Activated CD4-positive, alpha-beta T cell treated with anti-CD3 and anti-CD28 coated beads, Interleukin-2, amount 50 U/mL, for 24 hours (primary cell): ENCODE measurements at places on chromosomes 11 and 22.

GRCh38 chr11:32312206-32312817, 123.0 kb downstream of the WT1 start:
- DNase-seq = no peak

DNA sequence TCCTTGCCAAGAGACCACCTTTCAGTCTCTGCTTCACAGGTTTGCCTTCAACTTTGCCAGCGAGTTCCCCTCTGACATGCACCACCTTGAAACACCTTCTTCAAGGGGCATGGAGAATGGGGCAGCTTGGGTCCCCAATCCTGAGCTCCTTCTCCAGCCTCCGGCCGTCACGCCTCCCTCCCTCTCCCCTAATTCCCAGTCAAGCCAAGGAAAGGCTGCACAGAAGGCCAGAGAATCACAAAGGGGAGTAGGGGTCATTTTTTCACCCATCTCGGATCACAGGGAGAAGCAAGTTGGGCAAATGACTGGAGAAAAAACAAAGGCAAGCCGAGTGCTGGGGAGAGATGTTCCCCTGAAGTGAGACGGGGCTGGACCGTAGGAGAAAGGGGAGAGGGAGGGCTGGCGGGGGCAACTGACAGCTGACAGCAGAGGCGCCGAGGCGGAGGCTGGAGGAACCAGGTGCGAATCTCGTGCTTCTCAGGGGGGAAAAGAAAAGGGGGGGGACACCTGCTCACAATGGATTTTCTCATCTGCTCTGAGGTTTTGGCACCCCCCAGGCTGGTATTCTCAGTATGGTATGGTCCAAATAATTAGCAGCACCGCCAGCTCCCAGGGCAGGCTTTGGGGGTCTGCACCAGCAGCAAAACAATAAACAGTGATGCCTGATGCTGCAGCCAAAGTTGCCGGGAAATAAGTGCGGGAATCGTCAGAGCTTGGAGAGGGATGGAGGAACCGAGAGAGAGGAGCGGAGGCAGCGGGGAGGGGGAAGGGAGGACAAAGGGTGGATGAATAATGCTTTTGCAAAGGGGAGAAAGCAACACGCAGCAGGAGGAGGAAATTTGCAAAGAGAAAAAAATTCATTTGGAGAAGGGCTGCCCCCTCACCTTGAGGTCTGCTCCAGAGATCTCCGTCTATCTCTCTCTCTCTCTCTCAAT, 644 bp downstream of the YPEL4 start:
- no peak for DNase-seq

DNA sequence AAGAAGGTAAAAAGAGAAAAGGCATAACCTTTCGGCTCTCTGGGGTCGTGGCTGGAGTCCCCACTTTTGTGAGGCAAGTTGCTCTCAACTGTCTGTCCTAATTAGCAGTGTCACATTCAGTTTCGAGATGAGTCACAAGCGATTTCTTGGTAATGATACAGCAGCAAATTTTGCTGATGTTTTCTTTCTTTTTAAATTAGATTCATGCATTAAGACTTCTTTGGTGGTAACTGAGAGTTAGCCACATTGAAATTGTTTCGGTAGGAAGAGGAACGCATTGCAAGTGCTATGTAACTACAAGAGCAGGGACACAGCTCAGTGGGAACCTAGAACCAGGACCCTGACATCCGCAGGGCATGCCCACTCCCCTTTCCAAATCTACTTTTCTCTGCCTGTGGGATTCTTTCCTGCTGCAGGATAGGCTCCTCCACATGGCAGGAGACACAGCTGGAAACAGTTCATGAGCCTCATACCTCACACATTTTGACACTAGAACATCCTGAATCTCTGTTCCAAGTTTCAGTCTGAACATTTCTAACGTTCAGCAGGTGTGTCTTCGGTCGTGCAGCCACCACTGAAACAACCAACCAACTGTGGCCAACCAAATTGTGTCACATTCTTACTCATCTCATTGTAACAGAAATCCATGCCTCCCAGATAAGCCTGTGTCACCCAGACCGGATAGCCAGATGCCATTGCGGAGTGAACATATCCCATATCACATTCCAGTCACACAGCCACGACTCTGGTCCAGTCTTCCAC, 987.6 kb downstream of the NTM start:
- DNase-seq = no peak

DNA sequence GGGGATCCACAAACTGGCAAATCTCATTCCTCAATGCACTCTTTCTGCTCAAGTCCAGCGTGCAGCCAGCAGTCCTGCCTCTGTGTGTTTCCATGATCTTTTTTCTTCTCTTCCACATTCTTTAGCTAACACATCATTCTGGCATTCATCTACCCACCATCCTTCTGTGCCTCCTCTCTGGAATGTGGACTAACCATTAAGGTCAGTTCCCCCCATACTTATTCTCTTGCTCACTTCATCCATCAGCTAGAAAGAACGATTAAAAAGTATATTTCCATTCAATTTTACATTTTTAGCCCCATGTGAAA, 7.8 kb downstream of the KIRREL3 start:
- DNase-seq = no peak

DNA sequence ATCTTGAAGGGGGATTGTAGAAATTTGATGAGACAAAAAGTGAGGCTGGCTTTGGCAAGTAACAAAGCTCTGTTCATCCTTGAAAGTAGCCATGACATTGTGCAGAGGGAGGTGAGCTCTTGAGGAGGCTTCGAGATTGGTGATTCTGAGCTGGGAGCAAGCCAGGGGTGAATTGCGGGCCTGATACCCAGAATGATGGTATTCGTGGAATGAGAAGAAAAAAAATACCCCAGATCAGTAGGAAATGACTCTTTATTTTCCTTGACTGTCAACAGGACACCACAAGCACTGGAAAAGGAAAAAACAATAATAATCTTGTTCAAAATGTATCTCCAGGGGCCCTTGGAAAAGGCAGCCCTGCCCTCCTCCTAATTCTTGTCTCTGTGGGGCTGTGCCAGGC, 62.7 kb downstream of the TSPAN18 start:
- DNase-seq = no peak

GRCh38 chr22:21615731-21616130, 14.1 kb downstream of the YDJC start:
- no peak for DNase-seq

DNA sequence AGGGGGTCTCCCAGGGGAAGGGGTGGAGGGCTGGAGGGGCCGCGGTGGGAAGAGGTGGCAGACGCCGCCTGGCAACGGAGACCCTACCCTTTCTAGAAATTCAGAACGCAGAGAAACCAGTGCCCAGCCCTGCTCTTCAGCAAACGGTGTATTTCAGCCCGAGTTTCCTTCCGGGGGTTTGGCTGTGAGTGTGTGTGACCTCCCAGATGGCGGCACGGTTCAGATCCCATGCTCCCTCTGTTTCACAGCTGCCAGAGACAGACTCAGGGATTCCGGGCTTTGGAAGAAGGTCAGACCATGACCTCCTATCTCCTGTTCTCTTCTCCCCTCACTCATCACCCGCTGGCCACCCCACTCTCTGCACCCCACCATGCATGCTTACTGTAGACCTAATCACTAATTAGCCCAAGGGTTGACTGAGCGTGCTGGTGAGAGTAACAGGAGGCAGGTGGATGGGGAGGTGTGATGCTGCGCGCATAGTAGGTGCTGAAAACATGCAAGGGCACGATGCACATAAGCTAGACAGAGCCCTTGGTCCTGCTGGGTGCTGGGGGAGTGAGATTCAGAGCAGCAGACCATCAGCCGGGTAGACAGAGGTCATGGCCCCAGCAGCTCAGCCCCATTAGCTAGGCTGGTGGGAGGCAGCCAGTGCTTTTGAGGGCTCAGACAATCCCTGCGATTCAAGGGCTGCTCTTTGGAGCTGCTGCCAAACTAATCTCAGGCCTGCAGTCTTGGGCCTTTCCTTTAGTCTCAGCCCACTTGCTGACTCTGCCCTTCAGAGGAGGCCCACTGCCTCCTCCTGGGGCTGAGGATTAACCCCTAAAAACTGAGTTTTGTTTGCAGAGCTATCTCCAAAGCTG, 256.5 kb upstream of the CADM1 start:
- no peak for DNase-seq

GRCh38 chr11:30172883-30173311, 57.9 kb upstream of the FSHB start:
- DNase-seq = no peak

DNA sequence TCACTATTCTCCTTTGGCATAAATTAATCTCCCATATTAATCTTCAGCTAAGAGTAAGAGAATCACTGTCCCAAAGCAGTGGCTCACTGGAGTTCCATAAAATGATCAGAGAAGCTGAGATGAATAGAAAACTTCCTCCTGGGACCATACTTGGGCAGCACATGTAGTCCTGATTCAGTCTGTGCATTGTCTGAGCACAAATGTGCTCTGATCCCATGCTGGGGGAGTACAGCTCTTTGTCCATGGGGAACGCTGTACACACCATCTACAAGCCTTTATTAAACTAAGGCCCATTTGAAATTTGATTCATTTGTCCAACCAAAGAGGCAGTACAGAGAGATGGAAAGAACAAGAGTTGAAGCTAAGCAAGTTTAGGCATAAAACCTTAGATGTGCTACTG, 147.4 kb upstream of the PGR start:
- DNase-seq = no peak

- no peak for DNase-seq
Measured at GRCh38 chr11:121059605-121060004, 35.7 kb downstream of the TBCEL start.

DNA sequence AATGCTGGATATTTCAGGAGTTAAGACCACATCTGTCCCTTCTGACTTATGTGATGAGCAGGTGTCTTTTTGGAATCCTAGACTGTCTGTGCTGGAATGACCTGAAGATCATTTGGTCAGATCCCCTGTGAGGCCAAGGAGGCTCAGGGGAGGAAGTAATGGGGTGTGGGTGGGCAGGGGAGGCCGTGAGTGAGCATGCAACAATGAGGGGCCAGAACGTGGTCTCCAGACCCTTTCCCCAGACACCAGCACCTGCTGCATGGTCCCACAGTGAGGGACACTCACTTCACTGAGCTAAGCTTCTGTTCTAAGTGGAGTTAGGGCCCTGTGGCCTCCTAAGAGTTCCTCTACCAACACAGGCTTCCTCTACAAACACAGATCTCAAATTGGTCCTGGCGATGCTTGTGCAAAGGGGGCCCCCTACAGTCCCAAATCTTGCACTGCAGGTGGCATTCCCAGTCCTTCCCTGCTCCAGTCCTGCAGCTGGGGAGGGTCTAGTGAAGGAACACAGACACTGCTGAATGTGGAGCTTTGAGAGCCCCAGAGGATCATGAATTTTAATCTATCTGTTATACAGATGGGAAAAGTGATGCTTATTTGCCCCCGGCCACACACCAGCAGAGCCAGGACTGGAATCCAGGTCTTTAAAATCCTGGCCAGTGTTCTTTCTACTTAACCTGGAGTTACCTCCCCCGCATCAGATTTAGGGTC, 7.4 kb downstream of the USP2 start:
- DNase-seq = no peak

- DNase-seq = peak; percentile 82
Measured at GRCh38 chr22:31943978-31944699, at the start of gene YWHAH. Gene YWHAH (plus strand): TSS chr22:31944535. CDS start chr22:31944734, 199 bp downstream.

GRCh38 chr11:122863704-122864326, 18.7 kb upstream of the JHY start:
- DNase-seq = no peak

DNA sequence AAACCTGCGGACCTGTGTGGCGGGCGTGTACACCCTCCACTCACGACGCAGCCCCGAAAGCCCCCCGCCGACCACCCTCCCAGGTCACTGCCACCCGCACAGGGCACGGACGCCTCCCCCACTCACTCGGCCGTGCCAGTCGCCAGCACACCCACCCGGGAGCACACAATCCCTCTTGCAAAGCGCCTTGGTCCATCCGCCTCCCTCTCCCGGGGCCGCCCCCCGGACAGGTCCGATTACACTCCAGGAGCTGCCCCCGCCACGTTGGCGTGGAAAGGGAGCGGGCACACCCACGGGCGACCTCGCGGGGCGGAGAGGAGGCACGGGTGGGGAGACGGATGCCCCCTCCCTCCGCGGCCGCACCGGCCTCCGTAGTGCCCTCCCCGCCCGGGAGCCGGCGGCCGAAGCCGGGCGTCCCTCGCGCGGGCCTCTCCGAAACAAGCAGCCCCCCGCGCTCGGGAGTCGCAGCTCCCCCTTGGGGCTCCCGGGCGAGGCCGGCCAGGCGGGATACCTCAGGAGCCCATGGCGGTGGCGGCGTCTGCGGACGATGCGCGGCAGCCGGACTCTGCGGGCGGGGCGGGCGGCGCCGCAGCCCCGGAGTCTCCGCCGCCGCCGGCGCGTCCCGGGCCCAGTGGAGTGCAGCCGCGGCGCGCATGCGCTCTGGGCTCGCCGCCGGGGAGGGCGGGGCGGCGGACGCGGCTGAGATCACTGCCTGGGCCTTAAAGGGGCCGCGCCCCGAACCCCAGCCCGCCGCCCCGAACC, at the start of gene TMEM184B:
Gene TMEM184B (minus strand): TSS at position 638 of the 762 bp plus-strand sequence. CDS start 25,049 bp downstream, outside the sequence.
- peak; percentile 66 for DNase-seq

- DNase-seq = no peak
Measured at GRCh38 chr11:112889446-112889845, 71.8 kb upstream of the NCAM1 start.

DNA sequence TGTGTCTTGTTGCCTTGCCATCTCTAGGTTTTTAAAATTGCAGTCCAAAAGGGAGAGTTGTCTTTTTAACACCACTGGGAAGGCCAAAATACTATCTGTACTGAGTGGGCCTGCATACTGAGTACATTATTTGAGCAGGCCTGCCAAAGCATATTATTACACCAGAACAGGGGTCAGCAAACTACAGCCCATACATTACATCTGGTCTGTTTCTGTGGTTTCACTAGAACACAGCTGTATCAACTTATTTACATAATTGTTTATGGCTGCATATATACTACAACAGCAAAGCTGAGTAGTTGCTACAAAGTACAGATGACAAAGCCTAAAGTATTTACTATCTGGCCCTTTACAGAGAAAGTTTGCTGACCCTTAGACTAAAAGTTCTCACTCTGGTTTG, 74.0 kb downstream of the USP35 start:
- DNase-seq = no peak

- DNase-seq = no peak
Measured at GRCh38 chr22:44595841-44596341, 97.9 kb upstream of the RTL6 start.

GRCh38 chr11:103453915-103454709, 344.9 kb downstream of the DYNC2H1 start:
- DNase-seq = no peak

- no peak for DNase-seq
Measured at GRCh38 chr11:130638033-130638432, 189.6 kb downstream of the ADAMTS15 start.

GRCh38 chr11:129041611-129042018, 98.9 kb upstream of the TP53AIP1 start:
- DNase-seq = no peak

- no peak for DNase-seq
Measured at GRCh38 chr11:29029452-29029851, 921.3 kb downstream of the METTL15 start.

- DNase-seq = no peak
Measured at GRCh38 chr11:38990139-38990538, 2392.1 kb upstream of the RAG2 start.
